ENCODE measurements at places on chromosomes 7 and 10. TPM values are rescaled to one million over a fixed set of nuclear protein-coding genes. Genes with fewer than 3 reads are reported as not detected.

DNA sequence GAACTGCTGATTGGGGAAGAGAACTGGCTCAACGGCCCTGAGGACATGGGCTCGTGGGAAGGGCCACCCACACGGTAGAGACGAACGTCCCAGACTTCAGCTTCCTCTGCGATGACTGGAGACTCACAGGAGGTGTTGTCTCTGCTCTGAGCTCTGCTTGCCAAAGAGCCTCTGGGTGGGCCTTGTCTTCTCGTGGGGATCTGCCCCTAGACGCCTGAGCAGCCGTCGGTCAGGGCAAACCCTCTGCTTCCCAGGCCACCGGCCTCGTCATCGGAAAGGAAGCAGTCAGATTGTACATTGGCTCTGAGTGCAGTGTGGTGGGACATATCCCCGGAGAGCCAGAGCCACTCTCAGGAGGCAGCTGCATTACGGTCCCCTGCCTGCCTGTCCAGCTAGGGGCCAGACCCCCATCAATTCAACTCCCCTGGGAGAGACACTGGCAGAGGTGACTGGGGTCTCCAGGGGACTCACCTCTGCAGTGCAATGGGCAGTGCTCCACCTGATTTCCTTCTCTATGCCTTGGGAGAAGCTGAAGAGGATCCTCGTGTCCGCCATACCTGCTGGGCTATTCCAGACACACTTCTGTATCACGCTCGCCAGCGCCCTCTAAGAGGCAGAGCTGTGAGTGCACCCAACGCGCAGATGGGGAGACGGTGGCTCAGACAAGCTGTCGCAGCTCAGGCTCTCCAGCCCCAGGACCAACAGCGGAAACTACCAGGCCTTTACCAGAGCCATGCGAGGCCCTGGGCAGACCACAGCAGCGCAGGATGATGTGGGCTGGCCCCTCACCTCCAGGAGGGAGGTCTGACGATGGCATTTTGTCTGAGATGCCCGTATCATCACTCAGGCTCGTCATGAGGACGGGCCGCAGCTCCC, 227.4 kb downstream of the TCERG1L start:
- DNase-seq = no peak

- no peak for DNase-seq
Measured at GRCh38 chr7:17690030-17690429, 250.3 kb downstream of the SNX13 start.

Gene WDR86
- 0.28 TPM for polyA plus RNA-seq

DNA sequence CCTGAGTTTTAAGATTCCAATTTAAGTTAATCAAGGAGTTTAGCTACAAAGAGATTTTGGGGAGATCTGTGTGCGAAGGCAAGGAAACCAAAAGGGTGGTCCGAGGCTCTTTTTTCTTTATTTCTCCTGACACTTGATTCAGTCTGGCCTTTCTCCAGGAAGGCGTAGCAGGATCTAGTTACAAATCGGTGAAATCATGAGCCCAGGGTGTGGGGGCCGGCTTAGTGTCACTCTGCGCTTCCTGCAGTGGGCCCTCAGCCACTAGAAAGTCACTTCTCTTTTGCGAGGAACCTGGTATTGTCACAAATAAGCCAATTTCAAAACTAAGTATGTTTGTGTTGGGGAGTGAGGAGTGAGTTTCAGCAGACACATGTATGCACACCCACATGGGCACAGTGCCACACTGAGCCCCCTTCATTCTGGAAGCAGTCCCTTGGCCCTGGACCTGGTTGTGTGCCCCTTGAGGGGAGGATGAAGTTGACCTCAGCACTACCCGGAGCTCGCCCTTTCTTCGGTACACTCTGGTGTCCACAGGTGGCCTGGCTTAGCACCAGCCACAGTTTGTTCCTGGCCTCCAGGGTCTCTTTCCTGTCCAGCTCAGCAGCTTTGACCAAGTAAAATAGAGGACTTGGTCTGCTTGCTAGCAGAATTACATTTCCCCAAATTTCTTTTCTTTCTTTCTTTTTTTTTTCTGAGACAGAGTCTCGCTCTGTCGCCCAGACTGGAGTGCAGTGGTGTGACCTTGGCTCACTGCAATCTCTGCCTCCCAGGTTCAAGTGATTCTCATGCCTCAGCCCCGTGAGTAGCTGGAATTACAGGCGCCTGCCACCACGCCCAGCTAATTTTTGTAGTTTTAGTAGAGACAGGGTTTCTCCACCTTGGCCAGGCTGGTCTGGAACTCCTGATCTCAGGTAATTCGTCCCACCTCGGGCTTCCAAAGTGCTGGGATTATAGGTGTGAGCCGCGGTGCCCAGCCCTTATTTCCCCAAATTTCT, 84.0 kb upstream of the BTBD16 start:
- no peak for DNase-seq

DNA sequence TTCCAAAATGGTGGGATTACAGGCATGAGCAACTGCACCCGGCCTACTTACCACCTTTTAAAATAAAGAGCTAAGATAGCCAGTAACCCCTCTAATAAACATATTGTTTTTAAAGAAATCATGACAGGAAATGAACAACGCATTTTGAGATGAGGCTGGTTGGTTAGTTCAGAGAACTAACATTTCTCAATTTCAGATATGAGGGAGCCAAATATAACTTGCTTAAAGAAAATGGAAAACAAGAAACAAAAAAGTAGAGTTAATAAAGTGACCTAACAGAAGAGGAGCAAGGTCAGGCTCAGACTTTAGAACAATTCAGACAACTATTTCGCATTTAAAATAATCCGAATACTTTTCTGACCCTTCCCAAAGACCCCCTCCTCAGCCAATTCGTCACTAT, 254.9 kb upstream of the PHF14 start:
- DNase-seq = no peak
